ENCODE measurements at places on chromosomes 2 and 18.

DNA sequence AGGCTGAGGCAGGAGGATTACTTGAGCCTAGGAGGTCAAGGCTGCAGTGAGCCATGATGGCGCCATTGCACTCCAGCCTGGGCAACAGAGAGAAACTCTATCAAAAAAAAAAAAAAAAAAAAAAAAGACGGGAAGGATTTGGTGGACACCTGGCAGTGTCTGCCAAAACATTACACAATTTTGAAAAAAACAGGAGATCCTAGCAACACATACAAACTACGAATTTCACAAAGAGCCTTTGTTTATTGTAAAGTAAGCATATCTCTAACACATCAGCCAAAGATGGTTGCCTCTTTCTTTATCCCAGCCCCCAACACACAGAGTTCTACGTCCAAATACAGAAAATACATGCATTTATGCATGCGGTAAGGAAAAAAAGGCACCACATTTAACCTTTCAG is 7.6 kb downstream of the GPR45 start:
- DNase-seq = no peak

DNA sequence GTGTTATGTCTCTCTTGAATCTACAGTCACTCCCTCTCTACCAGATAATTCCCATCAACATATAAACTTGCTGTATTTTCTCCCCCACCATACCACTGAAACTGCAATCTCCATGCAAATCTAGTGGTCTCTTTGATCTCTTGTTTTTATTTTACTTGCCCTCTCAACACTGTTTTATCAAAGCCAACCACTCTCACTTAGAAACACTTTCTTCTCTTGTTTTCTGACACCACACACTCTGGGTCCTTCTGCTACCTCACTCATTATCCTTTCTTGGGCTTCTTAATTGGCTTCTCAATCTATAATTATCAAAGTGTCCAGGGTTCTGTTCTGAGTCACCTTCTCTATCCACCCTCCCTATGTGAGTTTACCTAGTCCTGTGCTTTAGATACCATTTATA is 2.0 kb upstream of the MCFD2 start:
- DNase-seq = no peak

GRCh38 chr18:10147752-10148151 is 233.9 kb downstream of the VAPA start:
- DNase-seq = no peak

DNA sequence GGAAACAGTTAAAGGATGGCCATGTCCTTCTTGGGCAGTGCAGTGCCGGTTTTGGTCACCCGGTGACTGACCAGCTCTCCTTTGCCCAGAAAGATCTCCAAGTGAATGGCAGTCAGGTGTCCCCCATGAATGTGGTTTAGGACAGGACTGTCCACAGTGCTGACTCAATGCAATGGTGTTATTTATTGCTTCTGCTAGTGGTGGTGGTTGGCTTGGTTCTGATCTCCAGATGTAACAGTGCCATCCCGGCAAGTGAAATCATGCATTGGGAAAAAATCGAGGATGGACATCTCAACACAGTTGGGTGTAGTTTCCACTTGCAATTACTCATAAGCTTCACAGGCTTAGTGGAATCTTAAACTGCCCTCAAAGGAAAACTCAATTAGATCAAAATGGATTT is 81.9 kb downstream of the TGOLN2 start:
- DNase-seq = no peak

- no peak for DNase-seq
These were observed 114.4 kb downstream of the SMAD7 start for GRCh38 chr18:48836231-48836805.

DNA sequence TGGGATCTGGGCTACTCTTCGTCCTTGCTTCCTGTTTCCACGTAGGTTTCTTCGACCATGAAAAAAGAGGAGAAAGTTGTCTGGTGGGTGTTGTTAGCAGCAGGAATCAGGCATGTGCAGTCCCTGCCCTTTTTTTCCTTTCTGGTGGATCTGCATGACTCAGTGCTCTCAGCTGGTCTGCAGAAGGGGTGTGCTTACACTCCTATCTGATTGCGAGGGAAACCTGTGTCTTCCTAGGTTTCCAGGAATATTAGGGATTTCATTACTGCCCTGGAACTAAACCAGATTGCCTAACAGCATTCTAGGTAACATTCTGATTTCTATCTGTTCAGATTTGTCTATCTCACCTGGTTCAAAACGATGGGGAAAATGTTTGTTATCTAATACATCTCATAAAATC is 174.3 kb downstream of the CCDC102B start:
- no peak for DNase-seq

- DNase-seq = no peak
These were observed 95.5 kb upstream of the CRACDL start for GRCh38 chr2:99031481-99031880.

- no peak for DNase-seq
These were observed 1.4 kb upstream of the CTNNA2 start for GRCh38 chr2:79511320-79511951.

DNA sequence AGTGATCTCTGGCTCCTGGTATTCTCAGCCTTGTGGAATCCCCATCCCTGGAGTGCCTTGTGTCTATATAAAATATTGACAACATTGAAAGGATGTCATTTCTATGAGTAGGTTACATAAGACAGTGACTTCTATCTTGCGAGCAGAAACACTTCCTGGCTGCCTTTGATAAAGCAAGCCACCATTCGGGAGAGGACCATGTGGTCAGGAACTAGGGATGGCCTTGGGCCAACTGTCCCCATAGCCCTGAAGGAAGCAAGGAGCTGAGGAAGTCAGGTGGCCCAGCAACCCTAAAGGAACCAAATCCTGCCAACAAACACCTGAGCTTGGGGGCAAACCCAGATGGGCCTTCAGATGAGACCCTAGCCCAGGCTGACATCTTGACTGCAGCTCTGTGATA is 113.0 kb upstream of the LTBP1 start:
- DNase-seq = no peak

Measured in stimulated activated CD4-positive, alpha-beta T cell treated with anti-CD3 and anti-CD28 coated beads, Interleukin-12 subunit alpha, Interleukin-12 subunit beta, amount 100 ng/mL, for 24 hours (primary cell).